NCI-H774 (cell line): ENCODE measurements at places on chromosomes 7 and 10.

- DNase-seq, result no peak
Observed at GRCh38 chr7:158559356-158559755, 28.3 kb downstream of the PTPRN2 start.

GRCh38 chr10:132674311-132674710 lies 111.6 kb downstream of the NKX6-2 start:
- no peak for DNase-seq

- DNase-seq, result no peak
Observed at GRCh38 chr10:21807180-21807579, 196.3 kb downstream of the DNAJC1 start.

- DNase-seq, result no peak
Observed at GRCh38 chr7:120993553-120994191, 5.2 kb downstream of the CPED1 start.

- no peak for DNase-seq
Observed at GRCh38 chr10:44384601-44385025, 284 bp downstream of the CXCL12 start.

DNA sequence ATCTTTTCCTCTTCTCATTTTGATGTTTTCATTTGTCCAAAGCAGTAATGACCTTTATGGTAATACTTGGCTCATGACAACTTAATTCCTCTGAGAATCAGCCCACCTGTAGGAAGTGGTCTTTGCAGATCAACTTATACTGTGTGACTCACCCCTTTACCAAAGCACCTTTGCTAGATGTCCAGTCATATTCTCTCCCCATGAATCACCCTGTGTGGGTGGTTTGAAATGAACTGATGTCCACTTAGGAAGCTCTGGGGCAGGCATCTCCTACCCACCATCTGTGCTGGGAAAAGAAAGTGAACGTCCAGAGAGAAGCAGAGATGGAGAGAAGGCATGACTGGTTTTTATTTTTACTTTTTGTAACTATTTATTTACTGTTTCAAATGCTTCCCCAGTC lies 410.3 kb downstream of the KIF20B start:
- DNase-seq, result no peak

DNA sequence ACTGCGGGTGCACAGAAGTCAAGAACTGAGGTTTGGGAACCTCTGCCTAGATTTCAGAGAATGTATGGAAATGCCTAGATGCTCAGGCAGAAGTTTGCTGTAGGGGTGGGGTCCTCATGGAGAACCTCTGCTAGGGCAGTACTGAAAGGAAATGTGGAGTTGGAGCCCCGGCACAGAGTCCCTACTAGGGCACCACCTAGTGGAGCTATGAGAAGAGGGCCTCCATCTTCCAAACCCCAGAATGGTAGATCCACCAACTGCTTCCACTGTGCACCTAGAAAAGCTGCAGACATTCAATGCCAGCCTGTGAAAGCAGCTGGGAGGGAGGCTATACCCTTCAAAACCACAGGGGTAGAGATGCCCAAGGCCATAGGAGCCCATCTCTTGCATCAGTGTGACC lies 1336.0 kb upstream of the CELF2 start:
- no peak for DNase-seq

- no peak for DNase-seq
Observed at GRCh38 chr7:6228361-6229229, 43.8 kb downstream of the CYTH3 start.

- DNase-seq, result peak; percentile 22
Observed at GRCh38 chr10:84537447-84537931, 209.1 kb downstream of the CCSER2 start.

DNA sequence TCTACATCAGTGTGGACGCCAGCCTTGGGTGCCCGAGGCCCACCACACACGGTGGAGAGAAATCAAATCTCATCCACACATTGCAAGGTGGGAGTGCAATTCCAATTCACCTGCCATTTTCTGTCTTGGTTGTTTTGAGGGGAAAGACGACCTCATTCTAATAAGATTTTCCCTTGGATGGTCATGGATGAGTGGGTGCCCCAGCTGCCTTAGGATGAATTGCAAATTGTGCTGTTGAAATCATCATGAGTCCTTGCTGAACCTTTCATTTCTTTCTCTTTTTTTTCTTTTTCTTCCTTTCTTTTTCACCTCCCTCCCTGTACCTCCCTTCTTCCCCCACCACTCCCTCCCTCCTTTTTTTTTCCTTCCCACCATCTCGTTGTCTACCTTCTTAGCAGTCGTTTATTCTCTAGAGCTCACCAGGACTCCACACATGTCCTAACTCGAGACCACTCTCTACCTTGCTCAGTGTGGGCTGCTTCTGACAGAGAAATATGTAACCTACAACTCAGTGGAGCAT lies 266.9 kb upstream of the NFE2L3 start:
- DNase-seq, result no peak

DNA sequence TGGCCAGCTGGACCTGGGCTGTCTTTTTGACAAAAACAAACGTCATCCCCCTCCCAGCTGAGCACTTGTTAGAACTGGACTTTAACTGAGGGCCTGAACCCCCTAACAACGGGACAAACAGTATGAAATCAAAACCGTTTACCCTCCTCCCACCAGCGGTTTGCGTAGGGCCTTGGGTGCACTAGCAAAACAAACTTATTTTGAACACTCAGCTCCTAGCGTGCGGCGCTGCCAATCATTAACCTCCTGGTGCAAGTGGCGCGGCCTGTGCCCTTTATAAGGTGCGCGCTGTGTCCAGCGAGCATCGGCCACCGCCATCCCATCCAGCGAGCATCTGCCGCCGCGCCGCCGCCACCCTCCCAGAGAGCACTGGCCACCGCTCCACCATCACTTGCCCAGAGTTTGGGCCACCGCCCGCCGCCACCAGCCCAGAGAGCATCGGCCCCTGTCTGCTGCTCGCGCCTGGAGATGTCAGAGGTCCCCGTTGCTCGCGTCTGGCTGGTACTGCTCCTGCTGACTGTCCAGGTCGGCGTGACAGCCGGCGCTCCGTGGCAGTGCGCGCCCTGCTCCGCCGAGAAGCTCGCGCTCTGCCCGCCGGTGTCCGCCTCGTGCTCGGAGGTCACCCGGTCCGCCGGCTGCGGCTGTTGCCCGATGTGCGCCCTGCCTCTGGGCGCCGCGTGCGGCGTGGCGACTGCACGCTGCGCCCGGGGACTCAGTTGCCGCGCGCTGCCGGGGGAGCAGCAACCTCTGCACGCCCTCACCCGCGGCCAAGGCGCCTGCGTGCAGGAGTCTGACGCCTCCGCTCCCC lies at the start of gene IGFBP1:
Gene IGFBP1 (plus strand): TSS at position 304 of the 808 bp plus-strand sequence. CDS start 165 bp downstream, at position 469.
- DNase-seq, result no peak

GRCh38 chr7:936386-937054 lies 18.0 kb downstream of the ADAP1 start:
- DNase-seq, result no peak

DNA sequence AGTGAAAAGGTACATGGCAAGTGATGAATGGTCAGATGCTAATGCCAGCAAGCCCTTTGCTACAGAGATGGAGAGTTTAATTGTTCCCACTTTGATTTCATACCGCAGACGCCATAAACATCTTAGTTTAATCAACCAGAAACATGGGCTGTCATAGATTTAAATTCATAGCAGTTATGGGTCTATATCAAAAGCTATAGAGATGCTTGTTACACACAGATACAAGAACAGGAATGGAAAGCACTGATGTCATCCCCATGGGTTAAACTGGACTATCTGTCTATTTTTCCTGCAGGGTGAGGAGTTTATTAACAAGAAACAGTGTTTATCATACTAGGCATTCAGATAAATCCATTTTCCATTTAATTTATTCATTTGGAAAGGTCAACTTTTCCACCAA lies 409.2 kb downstream of the NRG3 start:
- no peak for DNase-seq

DNA sequence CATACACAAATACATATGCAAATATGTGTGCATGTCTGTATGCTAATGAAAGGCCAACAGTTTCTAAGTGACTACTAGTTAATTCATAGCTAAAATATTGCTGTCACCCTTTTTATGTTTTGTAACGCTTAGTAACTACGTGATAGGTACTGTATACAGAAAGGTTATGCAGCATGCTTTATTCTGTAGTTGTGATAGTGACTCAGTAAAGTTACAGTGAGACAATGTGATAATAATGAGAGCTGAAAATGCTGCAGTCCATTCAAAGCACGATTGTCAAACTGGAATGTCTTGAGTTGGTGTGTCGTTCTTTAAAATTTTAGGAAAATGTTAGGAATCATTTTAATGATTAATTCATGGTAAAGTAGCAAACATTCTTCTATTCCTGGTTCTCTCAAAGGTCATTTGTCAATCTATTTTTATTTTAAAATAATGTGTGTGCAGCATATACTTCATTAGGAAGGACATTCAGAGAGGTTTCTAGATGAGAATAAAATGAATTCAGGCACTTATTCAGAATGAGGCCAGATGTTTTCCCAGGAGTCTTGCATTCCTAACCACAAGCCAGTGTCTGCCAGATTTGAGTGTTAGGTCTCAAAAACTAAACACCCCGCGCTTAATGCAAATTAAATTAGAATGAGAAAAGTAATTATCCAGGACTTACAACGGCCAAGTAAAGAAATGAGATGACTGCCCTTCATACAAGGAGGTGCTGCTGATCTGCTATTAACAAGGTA lies 408.8 kb upstream of the FZD8 start:
- DNase-seq, result no peak

GRCh38 chr10:6928586-6928985 lies 348.5 kb upstream of the PRKCQ start:
- DNase-seq, result no peak

DNA sequence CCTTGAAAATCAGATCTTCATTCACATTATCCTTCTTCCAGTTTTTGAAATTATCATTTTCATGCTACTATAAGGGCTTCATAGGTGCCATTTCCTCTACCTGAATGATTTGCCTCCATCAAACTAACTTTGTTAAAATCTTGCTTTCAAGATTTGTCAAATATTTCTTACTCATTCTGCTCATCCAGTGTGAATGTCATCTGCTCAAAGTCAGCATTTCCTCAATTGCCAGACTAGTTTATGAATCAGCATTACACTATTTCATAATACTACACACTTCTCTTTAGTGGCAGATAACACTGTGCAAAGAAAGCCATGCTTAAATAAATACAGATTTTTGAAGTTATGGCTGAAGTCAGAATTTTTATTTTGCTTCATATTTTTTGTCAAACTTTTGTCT lies 21.3 kb upstream of the LIPF start:
- DNase-seq, result no peak

GRCh38 chr7:136953386-136953785 lies 84.9 kb downstream of the CHRM2 start:
- no peak for DNase-seq

- no peak for DNase-seq
Observed at GRCh38 chr10:3468919-3469638, 296.5 kb upstream of the PITRM1 start.

DNA sequence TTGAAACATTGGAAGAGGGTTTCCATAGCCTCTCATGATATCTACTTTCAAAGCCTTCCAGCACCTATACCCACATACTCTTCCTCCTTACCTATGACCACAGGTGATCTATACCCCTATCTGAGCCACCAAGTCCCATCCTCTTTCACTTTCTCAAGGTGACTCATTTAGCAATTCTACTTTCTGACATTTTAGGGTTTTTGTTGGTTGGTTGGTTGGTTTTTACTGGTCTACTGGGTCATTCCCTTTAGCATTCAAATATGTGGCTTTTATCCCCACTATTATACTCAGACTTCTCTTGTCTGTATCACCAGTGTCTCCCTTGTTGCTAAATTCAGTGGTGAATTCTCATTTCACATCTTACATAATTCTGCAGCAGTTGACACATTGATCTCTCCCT lies 130.4 kb upstream of the STEAP4 start:
- no peak for DNase-seq

GRCh38 chr7:107661081-107661864 lies 645 bp downstream of the SLC26A4 start:
- DNase-seq, result peak; percentile 45

GRCh38 chr10:73060738-73061635 lies 35.7 kb downstream of the P4HA1 start:
- DNase-seq, result peak; percentile 51

DNA sequence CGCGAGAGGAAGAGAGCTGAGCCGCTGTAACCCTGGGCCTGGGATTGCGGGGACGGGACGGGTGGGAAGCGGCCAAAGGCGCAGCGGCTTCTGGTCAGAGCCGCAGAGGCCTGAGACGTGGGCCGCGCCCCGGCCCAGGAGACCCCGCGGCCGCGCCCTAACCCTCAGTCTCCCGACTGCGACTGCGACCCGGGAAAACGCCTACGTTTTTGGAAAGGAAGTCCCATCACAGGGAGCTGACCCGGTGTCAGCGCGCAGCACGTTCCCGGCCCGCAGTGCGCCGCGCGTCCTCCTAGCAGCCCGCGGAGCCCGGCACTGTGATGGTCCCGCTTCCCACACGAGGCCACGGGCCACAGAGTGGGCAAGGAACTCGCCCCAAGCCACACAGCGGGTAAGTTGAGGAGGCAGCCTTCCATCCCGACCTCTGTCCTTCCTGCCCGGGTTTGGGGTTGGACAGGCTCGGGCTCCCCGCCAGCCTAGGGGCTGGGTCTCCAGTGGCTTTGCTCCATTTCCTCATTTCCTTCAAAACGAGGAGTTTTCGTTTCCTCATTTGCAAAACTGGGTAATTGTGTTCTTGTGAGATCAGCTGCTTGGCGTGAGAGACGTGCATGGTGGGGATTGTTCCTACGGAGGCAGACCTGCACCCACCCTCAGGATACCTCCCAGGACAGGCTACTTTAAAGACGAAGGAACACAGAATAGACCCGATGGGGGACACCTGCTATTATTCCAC lies 1.2 kb downstream of the GPNMB start:
- no peak for DNase-seq

DNA sequence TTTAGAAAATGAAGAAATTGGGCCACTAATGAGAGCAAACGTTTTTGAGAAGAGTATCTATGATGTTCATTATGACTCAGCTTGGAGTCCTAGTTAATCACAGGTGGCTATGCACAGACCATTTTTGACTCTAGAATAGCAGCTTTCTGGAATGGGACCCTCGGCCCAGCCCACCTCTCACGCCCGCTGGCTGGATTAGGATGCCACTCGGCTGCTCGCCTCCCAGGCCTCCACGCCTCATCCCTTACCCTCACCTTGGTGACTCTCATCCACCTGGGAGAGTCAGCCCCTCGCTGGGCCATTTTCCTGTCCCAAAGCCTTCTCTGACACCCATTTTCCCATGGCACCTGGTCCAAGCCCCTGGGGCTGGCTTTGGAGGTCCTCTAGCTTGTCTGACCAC lies 173.6 kb downstream of the ADAM12 start:
- DNase-seq, result no peak

GRCh38 chr7:83532219-83532618 lies 116.7 kb downstream of the SEMA3E start:
- no peak for DNase-seq

GRCh38 chr7:35875292-35875691 lies 74.4 kb downstream of the SEPTIN7 start:
- DNase-seq, result no peak

DNA sequence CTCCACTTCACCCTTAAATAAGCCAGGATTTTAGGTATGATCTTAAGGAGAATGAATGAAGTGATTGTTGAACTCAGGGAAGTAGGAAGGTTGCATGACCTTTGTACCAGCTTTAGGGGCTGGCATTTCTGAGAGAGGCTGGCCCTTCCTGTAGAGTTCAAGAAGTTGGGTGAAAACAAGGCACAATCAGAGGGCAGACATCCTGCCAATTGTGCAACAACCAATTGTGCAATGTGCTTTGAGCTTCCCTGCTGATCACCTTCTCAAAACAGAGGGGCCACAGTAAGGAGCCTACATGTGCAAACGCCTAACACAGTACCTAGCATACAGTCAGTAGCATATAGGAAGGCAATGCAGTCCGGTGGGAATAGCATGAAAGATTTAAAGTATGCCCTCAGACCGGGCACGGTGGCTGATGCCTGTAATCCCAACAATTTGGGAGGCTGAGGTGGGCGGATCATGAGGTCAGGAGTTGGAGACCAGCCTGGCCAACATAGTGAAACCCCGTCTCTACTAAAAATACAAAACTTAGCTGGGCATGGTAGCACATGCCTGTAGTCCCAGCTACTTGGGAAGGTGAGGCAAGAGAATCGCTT lies 5.4 kb downstream of the CPVL start:
- DNase-seq, result no peak
